ENCODE measurements at places on chromosomes 11 and 22.

- DNase-seq: no peak
Observed at GRCh38 chr11:100072131-100072530, 615.0 kb upstream of the ARHGAP42 start.

- peak; percentile 23 for DNase-seq
Observed at GRCh38 chr11:43920598-43921419, 21.6 kb upstream of the C11orf96 start.

DNA sequence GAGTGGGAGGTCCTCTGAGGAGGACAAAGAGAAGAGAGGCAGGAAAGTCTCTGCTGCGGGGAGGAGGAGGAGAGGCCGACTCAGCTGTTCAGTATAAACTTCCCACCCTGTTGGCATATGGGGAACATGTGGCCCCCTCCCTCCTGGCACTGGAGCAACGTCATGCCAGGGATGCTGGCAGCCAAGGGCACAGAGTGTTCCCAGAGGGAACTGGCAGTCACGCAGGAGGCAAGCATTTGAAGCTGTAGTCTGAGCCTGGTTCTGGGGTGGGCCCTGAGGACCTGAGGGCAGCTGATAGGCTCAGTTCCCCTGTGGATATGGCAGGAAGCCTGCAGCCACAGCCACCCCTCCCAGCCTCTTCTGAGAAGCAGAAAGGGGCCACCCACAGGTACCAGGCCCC lies 67.1 kb upstream of the TSPAN18 start:
- DNase-seq: no peak

GRCh38 chr22:50674130-50674500 lies 1.5 kb downstream of the SHANK3 start:
- no peak for DNase-seq

GRCh38 chr11:68564261-68564660 lies 103.7 kb downstream of the PPP6R3 start:
- DNase-seq: no peak

DNA sequence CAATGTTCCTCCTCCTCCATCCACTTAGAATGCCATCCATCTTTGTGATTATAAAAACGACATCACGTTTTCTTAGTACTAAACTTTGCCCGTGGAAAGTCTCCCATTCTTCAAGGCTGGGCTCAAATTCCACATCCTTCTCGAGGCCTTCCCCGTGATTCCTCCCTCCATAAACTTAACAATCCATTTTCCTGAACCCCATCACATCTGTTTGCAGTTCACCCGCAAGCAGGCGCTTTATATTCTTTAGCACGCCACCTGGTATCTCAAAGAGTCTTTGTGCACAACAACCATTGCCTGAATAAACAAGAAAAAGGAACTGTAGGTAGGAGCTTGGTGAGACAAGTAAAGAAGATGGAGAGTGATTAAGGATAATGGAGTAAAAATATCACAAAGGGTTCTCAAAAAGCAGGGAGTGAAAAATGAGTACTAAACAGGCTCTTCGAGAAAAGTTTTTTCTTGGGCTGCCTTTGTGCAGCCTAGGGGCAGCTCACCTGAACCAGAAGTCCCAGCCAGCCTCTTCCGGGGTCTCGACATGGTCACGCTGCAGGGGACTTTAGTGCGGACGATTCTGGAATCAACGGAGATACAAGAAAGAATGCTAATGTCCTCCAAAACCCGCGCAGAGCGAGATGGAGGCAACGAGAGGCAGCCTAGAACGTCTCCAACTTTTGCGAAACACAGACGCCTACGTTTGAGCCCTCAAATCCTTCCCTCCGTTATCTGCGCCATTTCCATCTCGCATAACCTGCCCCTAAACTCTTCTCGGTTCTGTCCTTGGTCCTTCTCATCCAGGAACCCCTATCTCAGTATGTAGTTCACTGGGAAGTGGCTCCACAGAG lies 585 bp downstream of the THYN1 start:
- DNase-seq: peak; percentile 51

GRCh38 chr22:37545703-37546436 lies 14.4 kb upstream of the CDC42EP1 start:
- DNase-seq: no peak

GRCh38 chr22:45502215-45503049 lies at the start of gene FBLN1:
Gene FBLN1 (plus strand): TSS chr22:45502883. CDS start chr22:45502986, 103 bp downstream.
- no peak for DNase-seq

DNA sequence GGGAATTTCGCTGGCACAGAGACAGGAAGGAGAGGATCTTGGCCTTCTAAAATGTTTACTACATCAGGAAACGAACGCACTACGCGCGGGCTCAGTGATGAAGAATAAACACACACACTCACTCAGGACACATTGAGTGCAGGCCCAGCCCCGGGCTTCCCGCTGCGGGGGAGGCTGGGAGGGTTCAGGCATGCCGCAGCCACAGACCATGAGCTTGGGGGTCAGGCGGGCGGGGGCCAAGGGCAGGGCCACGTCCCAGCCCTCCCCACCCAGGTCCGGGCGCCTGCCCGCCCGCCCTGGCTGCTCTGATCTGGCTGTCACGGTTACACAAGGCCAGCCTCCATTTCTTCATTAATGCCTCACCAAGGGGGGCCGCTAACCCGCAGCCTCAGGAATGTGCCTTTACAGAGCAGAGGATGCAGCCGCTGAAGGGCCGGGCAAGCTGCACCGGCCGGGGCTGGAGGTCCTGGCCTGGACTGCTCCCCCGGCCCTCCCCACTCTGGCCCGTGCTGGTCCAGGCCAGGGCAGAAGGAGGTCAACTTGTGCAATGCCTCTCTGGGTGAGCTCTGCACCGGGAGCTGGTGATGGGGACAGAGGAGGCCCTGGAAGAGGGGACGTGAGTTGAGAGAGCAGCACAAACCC lies 41.7 kb downstream of the IGF2 start:
- DNase-seq: no peak

DNA sequence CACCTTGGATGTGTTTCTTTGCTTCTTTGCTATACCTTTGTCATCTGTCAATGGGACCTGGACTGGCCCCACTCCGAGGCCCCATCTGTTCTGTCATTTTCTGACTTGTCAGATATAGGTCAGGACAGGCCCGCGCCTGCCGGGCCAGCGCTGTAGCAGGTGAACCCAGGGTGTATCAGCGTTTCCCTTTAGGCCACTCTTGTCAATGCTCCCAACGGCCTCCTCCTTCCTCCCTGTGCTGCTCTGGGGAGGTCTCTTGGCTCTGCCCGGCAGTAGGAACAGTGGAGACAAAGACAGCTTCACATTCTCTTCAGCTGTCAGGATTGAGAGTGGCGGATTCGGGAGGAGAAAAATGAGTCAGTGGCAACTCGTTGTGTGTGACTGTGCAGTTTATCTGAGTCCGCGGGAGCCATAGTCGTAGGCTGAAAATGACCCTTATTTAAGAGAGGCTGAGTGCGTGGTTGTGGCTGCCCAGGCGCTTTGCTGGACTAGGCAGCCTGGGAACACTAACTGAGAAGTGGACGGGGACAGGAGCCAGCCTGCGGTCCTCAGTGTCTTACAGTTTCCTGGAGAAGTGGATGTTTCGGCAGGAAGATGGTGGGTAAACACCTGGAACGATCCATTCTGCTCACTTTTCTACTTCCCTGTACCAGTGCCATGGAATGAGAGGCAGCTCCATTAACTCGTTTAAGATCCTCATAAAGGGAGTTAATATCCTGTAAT lies 102.3 kb downstream of the PRR5L start:
- DNase-seq: no peak

DNA sequence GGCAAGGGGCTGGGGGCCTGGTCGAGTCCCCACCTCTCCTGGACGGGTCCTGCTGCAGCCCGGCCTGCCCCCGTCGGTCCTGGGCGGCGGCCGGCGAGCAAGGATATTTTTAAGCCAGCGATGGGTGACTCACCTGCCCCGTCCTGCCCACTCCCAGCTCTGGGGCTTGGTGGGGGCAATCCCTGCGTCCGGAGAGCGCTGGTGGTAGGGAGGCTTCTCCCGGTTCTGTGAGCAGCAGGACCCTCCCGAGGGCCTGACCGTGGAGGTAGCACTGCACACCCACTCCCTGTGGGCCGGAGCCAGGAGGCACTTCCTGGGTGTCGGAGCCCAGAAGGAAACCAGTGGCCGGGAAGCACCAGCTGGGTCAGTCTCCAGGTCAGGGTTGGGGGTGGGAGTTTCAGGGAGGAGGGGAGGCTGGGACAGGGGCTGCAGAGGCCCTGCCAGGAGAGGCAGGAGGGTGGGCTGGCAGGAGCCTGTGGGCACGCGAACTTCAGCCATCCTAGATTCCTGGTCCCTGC lies 467 bp downstream of the EPS8L2 start:
- DNase-seq: no peak

Measured in activated CD4-positive, alpha-beta T cell treated with anti-CD3 and anti-CD28 coated beads for 48 hours (primary cell).